Left lung (tissue), 14 donors: ENCODE measurements at places on chromosomes 11 and 22. TPM values are rescaled to one million over a fixed set of nuclear protein-coding genes. Genes with fewer than 3 reads are reported as not detected.

The SEPTIN3 gene
- 2.0 TPM for total RNA-seq

The SCN4B gene
- total RNA-seq, result 4.7 TPM

The TP53AIP1 gene
- 0.39 TPM for total RNA-seq

The MOGAT2 gene
- total RNA-seq, result not detected

The SLC5A4 gene
- total RNA-seq, result 1.5 TPM

The GAS2 gene
- total RNA-seq, result 0.96 TPM

DNA sequence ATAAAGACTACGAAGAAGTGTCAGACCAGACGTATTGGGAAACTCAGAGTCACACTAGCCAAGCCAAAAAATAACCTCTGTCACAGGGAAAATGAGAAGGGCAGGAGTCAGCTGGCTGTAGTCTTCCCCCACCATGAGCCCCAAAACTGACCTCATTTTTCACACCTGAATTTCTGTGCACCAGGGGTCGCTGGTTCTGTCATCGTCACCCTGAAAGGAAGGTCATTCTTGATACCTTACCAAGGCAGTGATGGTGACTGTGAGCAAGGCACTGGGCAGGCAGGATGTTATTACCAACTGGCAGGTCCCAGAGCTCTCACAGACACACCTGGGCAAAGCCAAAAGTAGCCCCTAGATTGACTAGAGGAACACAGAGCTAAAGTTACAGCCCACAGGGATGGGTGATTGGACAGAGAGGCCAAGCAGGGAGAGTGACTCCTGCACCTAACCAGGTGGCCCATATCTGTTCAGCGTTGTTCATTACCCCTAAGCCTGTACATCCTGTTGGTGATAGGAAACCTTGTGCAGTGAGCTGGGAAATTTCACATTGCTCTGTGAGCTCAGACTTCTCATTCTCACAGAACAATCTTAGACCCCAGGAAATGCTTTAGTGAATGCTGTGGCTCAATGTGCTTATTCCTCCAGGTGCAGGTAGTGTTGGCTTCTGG, 32.3 kb upstream of the OR56A1 start:
- H3K27me3 ChIP-seq, result no peaks in the 10 kb centered on the region
- H3K4me3 ChIP-seq, result no peak overlapping the region
- H3K4me1 ChIP-seq, result no peaks in the 10 kb centered on the region
- H3K36me3 ChIP-seq, result no peaks in the 10 kb centered on the region

DNA sequence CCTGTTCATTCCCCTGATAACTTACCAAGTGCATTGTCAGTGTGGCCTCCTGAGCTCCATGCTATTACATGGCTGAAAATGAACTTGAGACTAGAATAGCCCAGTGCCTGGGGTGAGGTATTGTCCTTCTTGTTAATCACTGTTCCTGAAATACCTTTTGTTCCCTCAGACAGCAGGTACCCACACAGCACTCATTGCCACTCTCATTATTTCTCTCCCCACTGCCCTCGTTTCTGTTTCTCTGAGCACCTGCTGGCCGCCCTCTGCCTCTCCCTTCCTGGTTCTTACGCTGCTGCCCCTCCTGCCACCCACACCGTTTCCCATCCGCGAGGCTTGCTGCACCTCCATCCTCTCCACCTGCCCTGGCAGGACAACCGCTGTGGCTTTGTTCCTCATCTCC, 36.9 kb upstream of the RAB1B start:
- H3K4me3 ChIP-seq, result no peak overlapping the region
- peaks cover 83% of the 10 kb centered on the region for H3K36me3 ChIP-seq
- H3K27ac ChIP-seq, result no peak overlapping the region
- H3K4me1 ChIP-seq, result no peaks in the 10 kb centered on the region
- H3K27me3 ChIP-seq, result no peaks in the 10 kb centered on the region
- DNase-seq, result no peak

DNA sequence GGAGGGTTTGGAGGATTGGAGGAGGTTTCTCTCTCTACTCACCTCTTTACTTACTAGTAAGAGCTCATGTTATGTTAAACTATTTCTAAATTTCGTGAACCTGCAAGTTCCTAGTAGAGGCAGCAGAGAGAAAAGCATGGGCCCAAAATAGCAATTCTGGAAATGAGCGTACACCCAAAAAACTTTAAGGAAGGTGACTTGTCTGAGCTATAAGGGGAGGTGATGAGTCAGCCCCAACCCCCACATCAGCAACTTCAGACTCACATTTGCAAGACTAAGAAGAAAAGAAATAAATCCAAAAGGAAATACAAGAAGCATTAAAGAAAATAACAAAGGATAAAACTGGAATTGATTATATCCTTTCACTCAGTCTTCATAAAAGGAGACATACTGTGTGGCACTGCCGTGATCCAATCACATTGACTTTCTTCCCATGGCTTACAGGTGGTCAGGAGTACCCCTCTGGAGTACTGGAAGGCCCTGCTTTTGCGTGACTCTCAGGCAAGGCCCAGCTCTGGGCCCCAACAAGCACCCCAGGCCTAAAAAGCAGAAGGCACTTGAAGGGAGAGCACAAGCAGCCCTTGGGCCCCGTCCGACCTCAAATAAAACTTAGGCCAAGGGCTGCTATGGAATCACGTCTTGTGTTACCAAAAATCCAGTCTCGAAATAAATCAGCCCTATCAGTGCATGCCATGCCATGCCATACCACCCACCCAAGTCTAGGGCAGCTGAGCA, 14.3 kb downstream of the PACSIN2 start:
- no peaks in the 10 kb centered on the region for H3K36me3 ChIP-seq
- peaks cover 99% of the 10 kb centered on the region for H3K4me1 ChIP-seq
- H3K4me3 ChIP-seq, result no peak overlapping the region
- peak overlapping the region; percentile 80 for H3K27ac ChIP-seq
- DNase-seq, result no peak

GRCh38 chr11:125312391-125312790, 147.8 kb downstream of the PKNOX2 start:
- no peaks in the 10 kb centered on the region for H3K27me3 ChIP-seq
- H3K4me3 ChIP-seq, result no peak overlapping the region
- DNase-seq, result no peak
- no peaks in the 10 kb centered on the region for H3K36me3 ChIP-seq
- no peaks in the 10 kb centered on the region for H3K4me1 ChIP-seq
- no peak overlapping the region for H3K27ac ChIP-seq

GRCh38 chr11:121448431-121448941, 3.6 kb upstream of the SORL1 start:
- no peak for DNase-seq
- no peaks in the 10 kb centered on the region for H3K27me3 ChIP-seq
- H3K27ac ChIP-seq, result peak overlapping the region; percentile 4
- no peaks in the 10 kb centered on the region for H3K36me3 ChIP-seq

GRCh38 chr22:18070556-18071306, 7.1 kb upstream of the PEX26 start:
- H3K27me3 ChIP-seq, result no peaks in the 10 kb centered on the region
- no peak overlapping the region for H3K4me3 ChIP-seq
- H3K36me3 ChIP-seq, result no peaks in the 10 kb centered on the region
- H3K4me1 ChIP-seq, result no peaks in the 10 kb centered on the region

DNA sequence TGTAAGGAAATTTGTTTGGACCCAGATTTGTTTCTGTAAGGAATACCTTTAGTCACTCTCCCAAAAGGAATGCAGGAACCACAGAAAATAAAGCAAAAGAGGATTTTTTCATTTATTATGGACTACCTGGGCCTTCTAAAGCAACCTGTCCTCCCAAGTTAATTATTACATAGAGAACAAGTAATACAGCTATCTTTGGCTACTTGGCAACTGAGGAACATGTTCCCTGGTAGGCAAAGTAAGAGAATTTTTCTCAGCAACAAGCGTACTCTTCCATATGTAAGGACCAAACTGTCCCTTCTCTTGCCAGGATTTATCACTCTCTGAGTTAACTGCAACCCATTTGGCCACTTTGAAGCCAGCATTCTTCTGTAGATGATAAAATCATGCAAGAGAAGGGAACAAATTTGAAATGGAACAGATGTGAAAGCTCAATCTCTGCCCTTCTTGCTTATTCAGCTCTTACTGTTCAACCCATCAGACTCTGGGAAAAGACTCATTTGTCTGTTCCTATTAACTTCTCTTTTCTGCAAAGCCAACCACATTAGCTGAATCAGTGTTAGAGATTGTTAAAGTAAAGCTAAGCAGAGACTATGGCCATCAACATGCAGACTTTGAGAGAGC, 190.2 kb downstream of the SWAP70 start:
- no peak for DNase-seq
- H3K4me3 ChIP-seq, result no peak overlapping the region
- peaks cover 33% of the 10 kb centered on the region for H3K36me3 ChIP-seq
- peaks cover 6% of the 10 kb centered on the region for H3K4me1 ChIP-seq

DNA sequence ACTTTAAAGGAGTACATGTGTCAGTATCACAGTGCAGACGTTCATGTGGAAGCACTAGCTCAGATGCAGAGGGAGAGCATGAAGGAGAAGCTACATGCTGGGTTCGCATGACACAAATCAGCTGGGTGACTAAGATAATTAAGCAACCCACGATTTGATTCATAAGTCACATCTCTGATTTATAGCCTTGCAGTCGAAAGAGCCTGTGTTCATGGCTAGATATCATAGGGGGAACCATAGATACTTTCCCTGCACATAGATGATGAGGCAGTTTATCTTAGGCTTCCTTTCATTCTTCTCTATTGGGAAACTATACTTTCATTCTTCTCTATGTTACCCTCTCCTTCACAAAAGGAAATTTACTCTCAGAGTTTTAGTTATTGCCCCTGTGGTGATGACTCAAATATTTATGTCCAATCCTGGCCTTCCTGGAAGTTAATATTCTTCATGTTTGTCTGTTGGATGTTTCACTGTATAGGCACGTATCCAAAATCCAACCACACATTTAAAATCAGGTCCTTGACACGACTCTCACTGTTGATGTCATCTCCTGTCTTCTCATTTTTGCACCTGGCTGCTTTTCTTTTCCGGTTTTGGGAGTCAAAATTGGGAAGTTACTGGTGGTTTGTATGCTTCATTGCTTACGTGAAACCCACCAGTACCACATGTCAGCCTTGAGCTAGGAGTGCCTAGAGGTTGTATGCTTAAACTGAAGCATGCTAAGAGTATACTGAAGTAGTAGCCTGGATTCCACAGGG, 56.3 kb upstream of the SLC5A12 start:
- H3K4me3 ChIP-seq, result no peak overlapping the region
- no peak for DNase-seq
- H3K36me3 ChIP-seq, result no peaks in the 10 kb centered on the region
- no peaks in the 10 kb centered on the region for H3K27me3 ChIP-seq
- H3K4me1 ChIP-seq, result no peaks in the 10 kb centered on the region
- no peak overlapping the region for H3K27ac ChIP-seq

DNA sequence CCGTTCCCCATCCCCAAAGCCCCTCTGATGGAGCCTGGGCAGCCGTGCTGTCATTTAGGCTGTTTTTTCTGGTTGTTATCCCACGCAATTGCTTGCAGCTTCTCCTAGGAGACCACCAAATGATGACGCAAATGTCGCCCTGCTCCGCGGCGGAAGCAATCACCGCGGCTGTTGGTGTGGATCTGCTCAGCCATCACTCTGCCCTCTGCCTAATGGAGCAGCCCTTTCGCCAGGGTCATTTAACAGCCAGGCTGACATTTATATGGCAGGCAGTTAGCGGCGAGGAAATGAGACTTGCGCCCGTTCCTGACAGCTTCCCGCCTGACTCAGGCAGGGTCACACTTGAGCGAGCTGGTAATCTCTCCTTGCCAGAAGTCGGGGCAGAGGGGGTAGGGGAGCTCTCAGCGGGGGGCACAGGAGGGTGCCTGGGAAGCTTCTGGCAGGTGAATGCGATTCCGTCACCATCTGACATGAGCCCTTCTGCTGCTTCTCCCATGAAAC, 97.9 kb upstream of the RTL6 start:
- no peak overlapping the region for H3K4me3 ChIP-seq
- no peak for DNase-seq
- H3K36me3 ChIP-seq, result no peaks in the 10 kb centered on the region
- no peak overlapping the region for H3K27ac ChIP-seq

- no peaks in the 10 kb centered on the region for H3K27me3 ChIP-seq
- H3K4me1 ChIP-seq, result peaks cover 3% of the 10 kb centered on the region
- DNase-seq, result no peak
- no peak overlapping the region for H3K4me3 ChIP-seq
These were observed 208.5 kb upstream of the MTMR2 start for GRCh38 chr11:96132437-96132836.

- H3K27me3 ChIP-seq, result no peaks in the 10 kb centered on the region
- H3K27ac ChIP-seq, result peak overlapping the region; percentile 69
- peaks cover 50% of the 10 kb centered on the region for H3K4me1 ChIP-seq
- no peaks in the 10 kb centered on the region for H3K36me3 ChIP-seq
- no peak for DNase-seq
These were observed 14.7 kb downstream of the MGAT3 start for GRCh38 chr22:39471381-39472141.

DNA sequence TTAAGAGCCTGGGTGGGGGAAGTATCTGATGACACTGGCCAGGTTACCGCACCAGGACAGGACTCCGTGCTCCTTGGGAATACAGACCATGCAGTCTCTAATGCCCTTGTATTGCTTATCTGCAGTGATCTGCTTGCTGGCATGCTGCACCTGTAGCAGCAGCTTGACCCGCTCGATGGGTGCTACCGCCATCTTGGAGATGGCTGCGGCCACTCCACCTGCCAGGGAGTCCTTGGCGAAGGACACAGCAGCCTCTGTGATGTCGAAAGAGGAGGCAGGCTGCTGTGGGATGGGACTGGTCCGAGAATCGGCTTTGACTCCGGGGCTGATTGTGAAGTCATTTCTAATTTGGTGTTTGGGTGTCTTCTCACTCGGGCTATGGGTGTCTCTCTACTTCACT, 3.1 kb downstream of the WBP2NL start:
- H3K4me1 ChIP-seq, result peaks cover 8% of the 10 kb centered on the region
- H3K36me3 ChIP-seq, result peaks cover 7% of the 10 kb centered on the region
- DNase-seq, result no peak
- H3K27ac ChIP-seq, result no peak overlapping the region

DNA sequence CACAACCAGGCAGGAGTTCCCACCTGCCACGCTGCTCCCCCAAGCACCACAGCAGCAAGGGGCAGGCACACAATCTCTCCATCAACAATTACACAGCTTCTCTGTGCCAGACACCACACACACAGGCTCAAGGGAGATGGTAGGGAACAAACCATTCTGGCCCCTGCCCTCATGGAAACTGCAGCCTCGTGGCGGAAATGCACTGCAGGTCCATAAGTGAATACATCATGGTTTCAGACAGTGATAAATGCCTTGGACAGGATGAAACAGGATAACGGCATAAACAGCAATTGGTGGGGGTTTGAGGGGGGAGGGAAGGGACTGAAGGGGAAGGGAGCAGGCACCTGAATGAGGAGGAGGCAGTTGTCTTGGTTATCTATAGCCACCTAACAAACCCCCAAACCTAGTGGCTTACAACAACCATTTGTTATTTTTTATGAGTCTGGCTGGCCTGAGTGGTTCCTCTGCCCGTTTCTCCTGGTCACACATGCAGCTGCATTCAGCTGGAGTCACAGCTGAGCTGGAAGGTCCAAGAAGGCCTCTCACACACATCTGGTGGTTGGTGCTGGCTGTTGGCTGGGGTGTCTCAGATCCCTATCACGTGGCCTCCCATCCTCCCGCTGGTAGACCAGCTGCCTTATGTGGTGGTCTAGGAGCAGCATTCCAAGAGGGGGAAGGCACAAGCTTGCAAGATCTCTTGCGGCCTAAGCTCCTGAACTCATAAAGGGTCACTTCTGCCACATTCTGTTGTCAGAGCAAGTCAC, 15.0 kb upstream of the YWHAH start:
- H3K4me1 ChIP-seq, result no peaks in the 10 kb centered on the region
- no peak overlapping the region for H3K4me3 ChIP-seq
- H3K36me3 ChIP-seq, result no peaks in the 10 kb centered on the region
- DNase-seq, result no peak
- no peaks in the 10 kb centered on the region for H3K27me3 ChIP-seq
- no peak overlapping the region for H3K27ac ChIP-seq

- H3K27ac ChIP-seq, result no peak overlapping the region
- DNase-seq, result peak; percentile 85
- no peaks in the 10 kb centered on the region for H3K27me3 ChIP-seq
- peaks cover 7% of the 10 kb centered on the region for H3K4me1 ChIP-seq
- no peaks in the 10 kb centered on the region for H3K36me3 ChIP-seq
These were observed 29.8 kb downstream of the ABTB2 start for GRCh38 chr11:34327804-34328631.
